Stimulated activated CD4-positive, alpha-beta T cell treated with anti-CD3 and anti-CD28 coated beads, Interleukin-1b, Interleukin-23, amount 100 ng/mL, for 1 hour (primary cell): ENCODE measurements at places on chromosomes 6 and 20.

DNA sequence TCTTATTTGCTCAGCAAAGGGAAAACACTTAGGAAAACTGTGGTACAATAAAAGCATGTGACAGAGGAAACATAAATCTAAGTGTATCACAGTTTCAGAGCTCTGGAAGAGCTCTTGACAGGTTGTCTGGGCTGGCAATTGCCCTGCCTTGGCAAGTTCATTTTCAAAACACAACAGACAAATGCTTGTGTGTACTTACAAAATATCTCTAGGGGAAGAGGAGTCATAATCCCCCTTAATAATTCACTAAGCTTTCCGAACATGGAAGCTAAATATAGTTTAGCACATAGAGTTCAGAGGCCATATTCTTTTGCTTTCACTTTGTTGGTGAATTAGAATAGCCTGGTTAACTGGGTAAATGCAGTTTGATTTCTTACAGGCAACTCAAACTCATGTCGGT, 211.6 kb upstream of the THEMIS start:
- DNase-seq: no peak

DNA sequence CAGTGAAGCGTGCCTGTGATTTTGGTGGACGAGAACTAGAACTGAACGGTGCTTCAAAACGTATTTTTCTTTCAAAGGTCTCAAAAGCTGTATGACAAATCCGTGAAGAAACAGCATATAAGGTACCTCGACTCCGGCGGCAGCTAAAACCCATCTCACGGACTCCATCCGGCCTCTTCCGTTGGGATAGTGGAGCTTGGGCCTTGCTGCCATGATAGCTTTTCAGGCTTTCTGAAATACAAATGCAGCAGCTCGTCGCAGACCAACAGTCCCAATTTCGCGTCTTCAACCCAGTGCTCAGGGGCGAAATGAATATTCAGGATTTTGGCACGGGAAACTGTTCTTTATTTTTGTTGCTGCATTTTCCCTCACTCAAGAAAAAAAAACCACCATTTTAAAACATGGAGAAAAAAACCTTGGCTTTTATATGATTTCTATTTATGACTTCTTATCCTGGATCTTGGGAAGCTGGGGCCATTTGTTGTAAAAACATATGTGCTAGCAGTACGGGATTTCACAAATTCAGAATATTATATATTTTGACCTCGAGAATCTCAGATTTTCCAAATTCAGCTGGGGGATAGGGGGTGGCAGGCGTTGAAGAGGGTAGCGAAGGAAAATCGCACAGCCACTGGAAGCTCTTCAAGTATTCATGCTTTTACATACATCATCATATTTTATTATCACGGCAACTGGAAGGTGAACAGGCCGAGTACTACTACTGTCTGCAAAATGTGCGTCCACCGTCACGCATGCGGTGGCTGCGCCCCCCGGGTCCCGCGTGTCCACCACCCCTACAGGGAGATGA, 849 bp downstream of the GSTA4 start:
- DNase-seq: no peak

GRCh38 chr20:53284696-53285095, 308.9 kb downstream of the ZNF217 start:
- no peak for DNase-seq

DNA sequence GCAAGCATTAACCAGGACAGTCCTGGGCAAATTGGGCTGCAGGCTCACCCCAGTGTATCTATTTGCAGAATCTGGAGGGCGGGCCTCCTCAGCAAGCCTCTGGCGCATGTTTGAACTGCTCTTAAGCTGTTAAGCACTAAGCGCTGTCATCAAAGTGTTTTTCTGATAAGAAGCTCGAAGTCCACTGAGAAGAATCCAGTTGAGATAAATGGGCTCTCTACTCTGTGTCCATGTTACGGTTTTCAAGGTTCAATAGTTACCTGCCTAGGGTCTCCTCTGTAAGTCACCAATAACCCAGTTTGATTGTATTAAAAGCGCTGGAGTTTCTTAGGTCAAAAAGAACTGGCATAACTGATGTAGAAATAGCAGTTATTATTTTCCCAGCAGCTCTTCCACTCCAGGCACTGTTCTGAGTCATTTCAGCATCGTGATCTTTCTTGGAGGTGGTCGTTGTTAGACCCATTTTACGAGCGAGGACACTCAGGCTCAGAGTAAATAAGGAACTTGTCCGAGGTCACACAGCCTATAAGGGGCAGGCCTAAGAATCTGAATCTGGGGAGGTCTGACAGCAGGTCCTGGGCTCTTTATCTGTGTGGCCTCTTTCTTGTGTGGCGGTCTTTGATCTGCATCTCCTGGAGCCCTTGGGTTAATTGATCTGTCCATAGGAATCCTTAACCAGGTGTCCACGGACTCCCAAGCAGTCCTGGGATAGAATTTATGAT, 207.4 kb upstream of the ZNF217 start:
- no peak for DNase-seq

DNA sequence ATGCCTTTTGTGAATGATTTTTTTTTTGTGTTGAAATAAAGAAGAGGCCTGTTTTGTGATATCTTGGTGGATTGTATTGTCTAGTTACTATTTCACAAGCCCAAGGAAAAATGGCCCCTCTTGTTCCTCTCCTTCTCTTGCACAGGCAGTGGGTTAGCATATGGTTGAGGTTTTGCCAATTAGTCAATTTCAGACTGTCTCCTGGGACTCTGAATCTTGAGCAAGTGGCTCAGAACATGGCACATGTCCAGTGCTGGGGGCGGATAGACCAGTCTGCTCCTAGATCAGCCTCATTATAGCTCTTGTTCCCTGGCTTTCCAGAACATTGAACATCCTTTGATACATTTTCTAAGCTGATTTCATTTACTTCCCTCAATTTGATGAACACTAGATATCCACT, 589.2 kb downstream of the PHF3 start:
- no peak for DNase-seq

GRCh38 chr6:100612094-100612493, 147.4 kb upstream of the SIM1 start:
- DNase-seq: no peak

GRCh38 chr20:52025938-52026337, 165.6 kb downstream of the ZFP64 start:
- DNase-seq: no peak

DNA sequence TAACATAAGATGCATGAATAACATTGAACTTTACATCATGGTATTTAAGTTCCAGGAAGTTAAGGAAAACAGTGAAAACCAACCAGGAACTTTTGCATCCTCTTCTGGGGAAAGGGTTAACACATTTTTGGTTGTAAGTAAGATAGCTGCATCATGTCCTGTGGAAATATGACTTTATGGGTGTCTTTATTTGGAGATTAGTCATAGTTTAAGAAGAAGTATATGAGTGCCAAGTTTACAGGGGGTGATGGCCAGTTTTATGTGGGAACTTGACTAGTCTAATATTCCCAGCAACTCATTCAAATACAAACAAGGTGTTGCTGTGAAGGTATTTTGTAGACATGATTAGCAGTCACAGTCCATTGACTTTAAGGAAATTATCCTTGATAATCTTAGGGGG, 78.0 kb downstream of the PDE10A start:
- no peak for DNase-seq

DNA sequence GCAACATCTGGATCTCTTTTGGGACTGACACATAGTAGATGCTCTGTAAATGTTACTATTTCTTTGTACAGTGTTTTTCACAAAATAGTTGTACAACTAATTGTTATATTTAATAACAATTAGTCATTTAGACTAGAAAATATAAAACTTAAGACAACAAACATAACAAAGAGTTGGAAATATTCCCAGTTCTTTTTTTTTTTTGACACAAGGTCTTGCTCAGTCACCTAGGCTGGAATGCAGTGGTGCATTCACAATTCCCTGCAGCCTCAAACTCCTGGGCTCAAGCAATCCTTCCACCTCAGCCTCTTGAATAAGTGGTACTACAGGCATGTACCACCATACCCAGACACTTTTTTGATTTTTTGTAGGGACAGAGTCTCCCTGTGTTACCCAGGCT, 105.8 kb downstream of the UTRN start:
- DNase-seq: no peak

DNA sequence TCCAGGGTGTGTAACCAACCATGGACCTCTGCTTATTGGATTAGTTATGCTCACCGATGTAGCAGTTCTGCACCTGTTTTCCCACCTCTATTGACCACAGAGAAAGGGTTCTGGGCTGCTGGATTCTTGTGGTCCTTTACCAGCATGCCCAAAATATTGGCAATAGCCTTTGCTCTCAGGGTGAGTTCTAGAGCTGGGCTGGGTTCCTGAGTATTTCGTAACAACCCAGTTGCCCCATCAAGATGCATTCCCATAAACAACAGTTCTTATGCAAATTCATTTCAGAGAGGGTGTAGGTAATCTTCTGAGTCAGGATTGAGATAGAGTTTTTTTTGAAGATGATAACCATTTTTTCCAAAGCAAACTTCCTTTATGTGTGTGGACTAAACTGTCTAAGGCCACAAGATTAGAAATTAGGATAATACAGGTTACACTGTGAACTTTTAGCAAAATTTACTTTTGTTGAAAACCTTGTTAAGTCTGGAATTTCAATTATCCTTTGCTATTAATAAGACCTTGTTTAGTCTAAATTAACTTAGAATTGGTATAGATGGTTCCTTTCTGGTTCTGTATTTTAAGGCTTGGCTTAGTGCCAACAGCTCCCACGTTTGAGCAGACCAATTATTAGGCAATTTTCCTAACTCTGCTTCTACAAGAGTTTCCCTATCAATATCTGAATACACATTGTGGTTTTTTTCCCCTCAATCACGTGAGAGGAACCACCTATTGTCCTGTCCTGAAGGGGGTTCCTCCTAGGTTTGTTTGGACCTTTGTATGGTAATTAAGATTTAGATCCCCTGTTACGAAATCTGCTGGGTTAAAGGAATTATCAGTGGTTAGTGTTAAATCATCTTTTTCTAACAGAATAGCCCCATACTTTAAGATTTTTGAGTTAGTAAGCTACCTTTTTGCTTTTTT, 46.1 kb downstream of the TBX18 start:
- no peak for DNase-seq

DNA sequence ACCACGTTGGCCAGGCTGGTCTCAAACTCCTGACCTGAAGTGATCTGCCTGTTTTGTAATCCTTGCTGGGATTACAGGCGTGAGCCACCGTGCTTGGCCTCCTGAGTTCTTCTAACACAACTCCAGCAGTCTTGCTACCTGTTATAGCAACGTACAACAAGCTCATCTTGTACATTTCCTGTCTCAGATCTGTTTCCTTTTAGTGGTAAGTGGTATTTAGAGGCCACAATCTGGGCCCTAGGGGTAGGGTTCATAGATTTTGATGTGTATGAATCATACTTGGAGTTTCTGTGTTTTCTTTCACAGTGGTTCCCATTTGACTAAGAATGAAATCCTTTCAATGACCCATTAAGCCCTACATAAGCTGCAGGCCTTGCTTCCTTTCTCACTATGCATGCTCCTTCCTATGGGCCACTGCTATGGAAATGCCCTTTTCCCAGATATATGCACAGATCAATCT, 27.1 kb upstream of the SYNCRIP start:
- no peak for DNase-seq

GRCh38 chr6:166415306-166415705, 32.6 kb upstream of the MPC1 start:
- DNase-seq: no peak

DNA sequence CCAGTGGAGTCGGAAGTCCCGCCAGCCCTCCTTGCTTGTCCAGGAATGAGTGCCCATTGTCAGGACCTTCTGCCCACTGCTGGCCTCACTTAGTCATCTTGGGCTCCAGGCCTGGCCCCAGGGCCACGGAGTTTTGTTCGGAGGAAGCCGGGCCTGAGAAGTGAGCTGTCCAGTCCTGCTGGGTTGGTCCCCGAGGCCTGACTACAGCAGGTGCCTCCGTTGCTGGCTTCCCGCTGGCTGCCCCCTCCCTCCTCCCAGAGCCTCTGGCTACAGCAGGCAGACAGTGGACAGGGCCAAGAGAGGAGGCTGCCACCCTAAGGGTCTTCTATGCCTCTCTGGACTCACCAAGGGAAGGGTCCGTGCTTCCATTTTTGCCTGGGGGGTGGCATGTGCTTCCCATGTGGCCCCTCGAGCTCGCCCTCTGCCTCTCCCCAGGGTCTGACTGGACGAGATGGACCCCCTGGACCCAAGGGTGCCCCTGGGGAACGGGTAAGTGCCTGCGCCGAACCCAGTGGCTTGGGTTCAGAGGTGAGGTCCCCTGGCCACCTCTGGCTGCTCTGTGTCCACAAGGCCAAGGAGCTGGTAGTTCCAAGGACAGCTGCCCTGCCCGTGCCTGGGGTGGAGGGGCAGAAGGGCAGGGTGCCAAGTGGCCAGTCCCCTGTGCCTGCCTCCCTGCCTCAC, 2.8 kb downstream of the COL9A3 start:
- no peak for DNase-seq

- no peak for DNase-seq
These were observed 95.0 kb downstream of the CDH26 start for GRCh38 chr20:60053125-60053817.

- no peak for DNase-seq
These were observed 157.4 kb downstream of the TSHZ2 start for GRCh38 chr20:53129563-53129962.

GRCh38 chr20:34458631-34459030, 57.6 kb upstream of the DYNLRB1 start:
- no peak for DNase-seq

DNA sequence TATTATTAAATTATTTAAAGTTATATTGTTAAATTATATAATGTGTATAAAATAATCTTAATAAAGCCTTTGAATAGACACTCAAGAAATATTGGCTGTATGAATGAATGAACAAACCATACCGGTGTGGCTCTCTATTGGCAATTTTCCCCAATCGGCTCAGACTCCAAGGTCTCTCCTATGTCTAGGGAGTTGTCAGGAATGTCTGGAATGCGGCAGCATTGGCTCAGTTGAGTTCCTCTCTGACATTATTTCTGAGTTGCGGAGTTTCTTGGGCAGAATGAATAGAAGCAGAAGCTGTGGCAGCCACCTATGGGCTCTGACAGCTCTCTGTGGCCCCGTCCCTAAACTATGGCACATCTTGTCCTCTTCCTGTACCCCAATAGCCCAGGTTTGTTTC, 111.0 kb downstream of the SOBP start:
- no peak for DNase-seq

- DNase-seq: no peak
These were observed 41.7 kb upstream of the RGS17 start for GRCh38 chr6:153172815-153173214.

DNA sequence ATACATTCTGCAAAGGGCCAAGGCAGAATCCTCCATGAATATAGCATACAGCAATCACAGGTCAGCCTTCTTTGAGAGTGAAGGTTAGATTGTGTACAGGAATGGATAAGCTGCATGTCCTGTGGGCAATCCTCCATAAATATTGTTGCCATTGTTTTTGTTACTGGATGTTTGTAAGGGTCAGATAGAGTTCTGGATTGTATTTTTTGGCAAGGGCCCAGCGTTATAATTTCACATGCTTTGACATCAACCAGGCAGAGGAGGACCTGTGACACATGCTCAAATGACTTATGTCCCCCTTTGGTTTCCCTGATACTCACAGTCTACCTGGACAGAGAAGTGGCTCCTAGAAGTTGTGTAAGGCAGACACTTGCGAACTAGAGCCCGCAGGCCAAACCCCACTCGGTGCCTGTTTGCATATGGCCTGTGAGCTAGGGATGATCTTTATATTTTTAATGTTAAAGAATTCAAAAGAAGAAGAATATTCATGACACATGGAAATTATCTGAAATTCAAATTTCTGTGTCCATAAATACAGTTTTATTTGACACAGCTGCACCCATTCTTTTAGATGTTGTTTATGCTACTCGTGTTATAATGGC, 5.4 kb downstream of the LY86 start:
- no peak for DNase-seq
